Natural killer cell treated with Interleukin-12 subunit alpha and Interleukin-12 subunit beta and Interleukin-15 and Interleukin-18, amount 100 ng/mL, for 72 hours (primary cell): ENCODE measurements at places on chromosomes 12 and 14. TPM values are rescaled to one million over a fixed set of nuclear protein-coding genes. Genes with fewer than 3 reads are reported as not detected.

The SLC6A15 gene
- not detected for total RNA-seq

The PLEKHG7 gene
- not detected for total RNA-seq

The CD163L1 gene
- not detected for total RNA-seq

The ULK1 gene
- 21.8 TPM for total RNA-seq

GRCh38 chr12:49554266-49554665, 13.7 kb downstream of the MCRS1 start:
- H3K27ac ChIP-seq: no peak overlapping the region
- H3K4me1 ChIP-seq: no peaks in the 10 kb centered on the region
- no peak for DNase-seq
- no peaks in the 10 kb centered on the region for H3K36me3 ChIP-seq
